ENCODE measurements at places on chromosomes 1 and 21.

DNA sequence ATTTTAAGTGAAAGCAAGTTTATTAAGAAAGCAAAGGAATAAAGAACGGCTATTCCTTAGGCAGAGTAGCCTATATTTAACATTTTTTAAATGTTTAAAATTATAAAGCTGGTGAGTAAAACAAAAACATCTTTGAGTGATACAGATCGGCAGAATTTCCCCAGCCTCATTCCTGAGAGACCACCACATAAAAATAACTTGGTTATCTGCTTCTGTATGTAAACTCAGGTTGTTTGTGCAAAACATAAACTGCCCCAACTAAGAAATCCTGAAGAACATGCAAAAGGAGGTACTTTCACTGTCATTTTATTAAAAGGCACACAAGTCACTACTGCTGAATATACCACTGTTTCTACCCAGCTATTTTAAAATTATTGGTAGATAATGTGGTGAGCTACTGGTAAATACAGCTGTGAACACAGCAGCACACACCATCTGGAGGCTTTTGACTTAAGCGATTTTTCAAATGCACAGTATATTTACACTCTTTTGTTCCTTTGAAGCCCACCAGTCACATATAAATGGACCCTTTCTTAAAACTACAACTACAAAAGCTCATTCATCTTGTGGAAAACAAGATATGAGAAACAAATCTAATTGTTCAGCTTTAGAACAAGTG, 119.3 kb downstream of the RERE start:
- no peak for DNase-seq

DNA sequence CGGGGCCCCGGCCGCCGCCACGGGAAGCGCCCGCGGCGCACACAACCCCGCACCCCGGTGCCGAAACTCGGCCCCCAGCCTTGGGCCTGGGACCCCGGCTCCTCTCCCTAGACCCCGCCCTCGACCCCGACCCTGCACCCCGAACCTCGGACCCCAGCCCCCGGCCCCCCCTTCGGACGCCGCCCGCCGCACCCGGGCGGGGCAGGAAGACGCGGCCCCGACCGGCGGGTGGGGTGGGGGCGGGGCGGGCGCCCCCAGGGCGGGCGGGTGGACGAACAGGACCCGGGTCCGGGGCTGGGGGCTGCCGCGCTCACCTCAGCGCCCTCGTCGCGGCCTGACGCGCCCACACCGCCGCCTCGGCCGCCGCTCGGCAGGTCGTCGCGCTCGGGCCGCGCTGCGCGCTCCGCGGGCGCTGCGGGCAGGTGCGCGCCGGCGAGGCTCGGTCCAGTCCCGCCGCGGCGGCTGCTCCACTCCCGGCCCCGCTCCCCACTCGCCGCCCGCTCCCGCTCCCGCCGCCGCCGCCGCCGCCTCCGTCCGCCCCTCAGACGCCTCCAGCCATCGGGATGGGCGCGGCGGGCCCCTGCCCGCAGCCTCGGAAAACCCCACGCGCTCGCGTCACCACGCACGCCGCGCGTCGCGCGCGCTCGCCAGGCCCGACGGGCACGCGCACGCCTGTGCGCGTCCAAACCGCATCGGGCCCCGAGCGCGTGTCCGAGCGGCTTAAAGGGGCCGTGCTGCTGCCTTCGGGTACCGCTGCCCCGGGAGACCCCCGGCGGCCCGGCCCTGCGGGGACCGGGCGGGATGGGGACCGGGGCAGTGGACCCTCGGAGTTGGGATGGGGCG, at the start of gene GNB1:
TSS of gene GNB1 (minus strand) at position 582 of the 843 bp plus-strand sequence. CDS start 65,634 bp downstream, outside the sequence.
- peak; percentile 95 for DNase-seq

- DNase-seq, result peak; percentile 77
Observed at GRCh38 chr1:108643492-108644335, 17.2 kb downstream of the HENMT1 start.

GRCh38 chr1:155110826-155111225, 16.9 kb upstream of the EFNA1 start:
- DNase-seq, result no peak

DNA sequence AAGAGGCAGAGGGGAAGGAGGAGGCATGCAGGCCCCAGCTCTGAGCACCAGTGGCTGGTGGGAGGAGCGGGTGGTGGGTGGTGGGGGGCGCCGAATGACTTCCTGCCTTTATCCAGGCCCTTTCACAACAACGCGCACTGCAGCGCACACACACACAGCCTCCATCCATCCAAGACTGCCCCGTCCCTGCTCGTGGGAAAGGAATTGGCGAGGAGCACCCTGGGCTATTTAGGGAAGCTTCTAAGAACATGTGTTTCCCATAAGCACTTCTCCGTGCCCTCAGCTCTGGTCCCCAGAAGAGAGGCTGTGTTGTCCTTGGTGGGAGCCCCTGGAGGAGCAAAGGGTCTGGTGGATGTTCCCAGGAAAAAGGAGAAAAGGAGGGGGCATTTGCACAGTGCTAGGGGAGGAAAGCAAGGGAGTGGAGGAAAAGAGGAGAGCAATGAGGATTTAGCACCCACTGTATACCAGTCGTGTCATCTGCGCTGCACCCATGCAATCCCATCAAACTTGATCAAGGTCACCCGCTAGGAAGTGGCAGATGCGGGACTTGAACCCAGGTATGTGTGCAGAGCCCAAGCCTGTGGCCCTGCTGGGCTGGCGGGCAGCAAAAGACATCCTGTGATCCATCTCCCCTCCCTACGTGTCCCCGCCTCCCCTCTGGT, 28.1 kb downstream of the EPHA2 start:
- no peak for DNase-seq

- DNase-seq, result no peak
Observed at GRCh38 chr1:235289859-235290739, 37.9 kb downstream of the ARID4B start.

DNA sequence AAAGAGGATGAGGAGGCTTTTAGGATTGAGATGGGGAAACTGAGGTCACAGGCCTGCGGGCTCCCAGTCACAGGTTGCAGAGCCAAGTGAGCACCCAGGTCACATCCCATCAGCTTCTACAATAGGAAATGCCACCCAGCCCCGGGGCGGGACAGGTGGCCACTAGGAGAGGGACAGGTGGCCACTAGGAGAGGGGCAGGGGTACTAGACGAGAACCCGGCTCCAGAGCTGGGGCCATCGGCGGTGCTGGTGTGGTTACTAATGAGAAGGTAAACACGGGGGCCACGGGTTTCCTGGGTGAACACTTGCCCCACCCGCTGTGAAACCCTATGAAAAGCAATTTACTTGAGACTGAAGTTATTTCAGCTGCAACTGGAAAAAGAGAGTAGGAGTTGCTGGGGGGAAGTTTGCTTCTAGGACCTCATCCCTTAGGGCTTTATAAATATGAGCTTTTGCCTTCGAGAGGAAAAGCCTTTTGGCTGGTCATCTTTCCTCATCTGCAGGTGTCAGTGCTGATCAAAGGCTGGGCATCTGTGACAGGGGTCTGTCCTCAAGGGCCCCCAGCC, 52.5 kb downstream of the MRPL37 start:
- DNase-seq, result no peak

GRCh38 chr1:205258719-205259118, 31.0 kb downstream of the TMCC2 start:
- DNase-seq, result no peak

GRCh38 chr1:51660580-51660979, 43.7 kb downstream of the OSBPL9 start:
- no peak for DNase-seq

DNA sequence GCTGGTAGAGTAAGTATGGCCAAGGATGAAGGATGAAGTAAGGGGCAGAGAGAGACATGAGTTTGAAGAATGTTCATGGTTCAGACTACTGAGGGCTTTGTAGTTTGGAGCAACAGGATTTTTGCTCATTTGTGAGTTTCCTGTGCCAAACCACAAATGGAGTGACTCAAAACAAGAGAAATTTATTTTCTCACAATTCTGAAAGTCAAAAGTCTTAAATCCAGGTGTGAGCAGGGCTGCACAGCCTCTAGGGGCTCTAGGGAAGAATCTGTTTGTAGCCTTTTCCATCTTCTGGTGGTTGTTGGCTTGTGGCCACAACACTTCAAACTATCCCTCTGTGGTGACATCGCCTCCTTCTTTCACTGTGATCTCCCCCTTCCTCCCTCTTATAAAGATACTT, 58.9 kb downstream of the RHOU start:
- DNase-seq, result no peak

DNA sequence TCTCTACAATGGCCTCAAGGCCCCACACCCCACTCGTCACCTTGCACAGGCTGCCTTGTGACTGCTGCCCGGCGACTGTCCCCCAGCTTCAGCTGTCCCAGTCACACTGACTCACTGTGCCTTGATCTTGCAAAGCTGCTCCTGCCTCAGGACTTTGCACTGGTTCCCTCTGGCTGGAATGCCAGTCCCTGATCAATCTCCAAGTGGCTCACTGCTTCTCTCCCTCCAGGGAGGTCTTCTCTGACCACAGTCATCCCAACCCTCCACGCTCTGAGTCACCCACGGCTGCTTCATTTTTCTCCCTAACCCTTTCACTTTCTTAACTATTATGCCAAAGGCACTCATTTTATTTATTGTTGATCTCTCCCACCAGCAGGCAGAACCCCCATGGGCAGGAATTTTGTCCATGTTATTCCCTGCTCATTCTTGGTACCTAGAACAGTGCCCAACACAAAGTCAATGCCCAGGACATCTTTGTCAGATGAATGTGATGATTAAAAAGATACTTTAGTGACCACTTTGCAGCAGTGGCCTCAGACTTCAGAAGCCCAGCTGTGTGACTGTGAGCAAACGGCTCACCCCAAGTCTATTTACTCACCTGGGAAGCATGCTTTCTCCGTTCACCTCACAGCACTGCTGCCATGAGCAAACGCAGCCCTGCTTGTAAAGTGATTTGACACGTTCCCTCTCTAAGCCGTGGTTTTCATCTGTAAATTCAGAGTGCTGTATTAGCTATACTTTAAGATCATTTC, 53.4 kb downstream of the ZBTB18 start:
- DNase-seq, result no peak

DNA sequence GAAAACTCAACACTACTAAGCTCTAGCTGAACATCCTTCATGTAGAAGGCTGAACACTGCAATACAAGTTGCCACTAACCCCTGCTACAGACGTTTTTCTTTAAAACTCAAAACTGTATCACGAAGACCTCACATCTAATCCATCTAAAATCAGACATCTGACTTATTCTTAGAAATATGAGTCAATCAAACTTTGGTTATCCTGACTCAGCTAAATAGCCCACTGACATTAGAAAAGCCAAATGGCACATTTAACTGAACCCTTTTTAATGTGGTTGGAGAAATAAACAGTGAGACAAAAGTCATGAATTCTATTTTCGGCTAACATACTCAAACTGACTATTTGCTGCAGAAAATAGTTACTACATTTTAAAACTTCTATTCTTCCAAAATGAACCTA, 35.6 kb downstream of the WLS start:
- no peak for DNase-seq

DNA sequence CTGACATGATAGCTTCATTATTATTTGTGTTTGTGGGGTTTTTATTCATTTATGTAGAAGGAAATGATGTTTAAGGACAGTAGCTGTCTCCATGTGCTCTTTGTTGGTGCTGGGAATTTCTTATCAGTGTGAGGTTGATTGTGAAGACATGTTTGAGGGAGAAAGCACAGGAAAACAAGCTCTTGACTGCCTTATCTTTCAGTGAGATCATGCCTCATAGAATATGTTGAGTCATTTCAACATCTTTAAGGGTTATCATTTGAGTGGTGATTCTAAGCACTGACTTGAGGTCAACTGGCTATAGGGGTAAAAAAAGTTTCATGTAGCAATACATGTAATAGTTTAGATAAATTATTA, 405.1 kb upstream of the ADAMTS5 start:
- no peak for DNase-seq

DNA sequence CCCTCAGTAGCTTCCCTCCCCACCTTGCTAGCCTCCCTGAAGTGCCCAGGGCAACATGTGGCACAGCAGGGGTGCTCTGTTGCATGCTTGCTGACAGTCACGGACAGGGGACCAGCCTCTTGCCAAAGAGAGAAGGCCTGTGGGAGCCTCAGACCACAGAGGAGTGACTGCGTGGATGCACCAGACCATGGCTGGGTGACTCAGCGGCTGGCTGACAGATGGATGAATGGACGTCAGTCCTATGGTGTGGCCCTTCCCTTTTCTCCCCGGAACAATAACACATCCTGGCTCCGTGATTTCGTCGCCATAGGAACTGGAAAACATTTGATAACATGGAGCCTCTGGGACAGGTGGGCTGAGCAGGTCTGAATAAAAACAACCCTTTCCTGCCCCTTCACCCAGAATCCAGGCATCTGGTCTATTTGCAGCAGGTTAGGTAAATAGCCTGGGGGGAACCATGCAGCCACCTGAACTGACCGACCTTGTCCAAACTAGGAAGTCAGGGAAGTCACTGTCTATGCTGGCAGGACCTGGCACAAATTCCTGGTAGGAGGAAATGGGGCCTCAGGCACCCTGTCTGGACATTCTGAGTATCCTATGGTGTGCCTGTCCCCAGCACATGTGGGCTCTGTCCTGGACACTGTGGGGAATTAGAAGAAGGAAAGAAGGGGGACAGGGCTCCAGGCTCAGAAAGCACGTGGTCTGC, 53.3 kb downstream of the NENF start:
- DNase-seq, result no peak

GRCh38 chr1:116356673-116357072, 16.4 kb upstream of the ATP1A1 start:
- peak; percentile 90 for DNase-seq

DNA sequence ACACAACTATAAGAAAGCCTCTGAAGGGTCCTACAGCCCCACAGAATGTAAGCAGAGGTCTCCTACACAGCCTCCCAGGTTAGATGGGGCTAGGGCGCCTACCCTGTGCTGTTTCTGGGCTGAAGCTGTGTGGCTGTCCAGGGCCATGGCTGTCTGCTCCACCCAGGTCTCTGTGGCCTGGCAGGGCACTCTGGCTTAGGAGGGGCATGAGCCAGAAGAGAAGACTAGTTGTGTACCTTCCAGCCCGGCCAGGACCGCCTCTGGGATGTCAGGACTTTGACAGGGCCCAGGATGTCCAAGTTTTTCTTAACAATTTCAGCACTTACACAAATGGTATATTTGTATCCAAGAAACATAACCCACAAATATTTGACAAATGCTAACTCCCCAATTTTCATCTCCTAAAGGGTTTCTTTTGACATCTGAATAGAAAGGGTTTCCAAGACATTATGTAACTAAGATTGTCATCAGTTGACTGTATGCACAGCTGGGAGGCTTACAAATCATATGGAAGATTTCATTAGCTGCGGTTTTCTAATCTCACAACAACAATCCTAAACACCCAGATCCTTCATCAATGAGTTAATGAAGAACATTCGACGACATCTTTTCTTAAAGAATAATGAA, 80.5 kb downstream of the HSF2BP start:
- DNase-seq, result no peak

DNA sequence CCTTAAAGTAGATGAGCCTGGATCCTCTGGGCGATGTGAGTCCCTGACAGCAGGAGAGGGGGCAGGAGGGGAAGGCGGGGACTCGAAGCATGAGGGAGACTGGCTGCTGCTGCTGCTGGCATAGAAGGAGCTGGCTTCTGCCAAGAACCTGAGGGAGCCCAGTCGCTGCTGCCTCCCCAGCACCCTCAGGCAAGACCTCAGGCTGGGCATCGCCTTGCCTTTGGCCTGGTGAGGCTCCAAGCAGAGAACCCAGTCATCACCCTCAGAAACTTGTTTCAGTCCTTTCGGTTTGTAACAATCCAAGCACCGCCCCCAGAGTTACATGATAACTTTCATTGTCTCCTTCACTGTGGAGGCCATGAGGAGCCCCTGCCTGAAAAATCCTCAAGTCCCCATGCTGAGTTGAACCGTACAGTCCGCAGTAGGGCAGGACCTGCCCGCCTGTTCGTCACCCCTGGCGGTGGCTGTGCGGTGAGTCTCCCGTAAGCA, 38.8 kb downstream of the POFUT2 start:
- peak; percentile 32 for DNase-seq

GRCh38 chr1:155091071-155092051, 12.7 kb downstream of the EFNA3 start:
- peak; percentile 91 for DNase-seq
